ENCODE measurements at places on chromosomes 5 and 9.
A peak's percentile ranks its signal among the peaks of the same experiment; 100 is the strongest.

DNA sequence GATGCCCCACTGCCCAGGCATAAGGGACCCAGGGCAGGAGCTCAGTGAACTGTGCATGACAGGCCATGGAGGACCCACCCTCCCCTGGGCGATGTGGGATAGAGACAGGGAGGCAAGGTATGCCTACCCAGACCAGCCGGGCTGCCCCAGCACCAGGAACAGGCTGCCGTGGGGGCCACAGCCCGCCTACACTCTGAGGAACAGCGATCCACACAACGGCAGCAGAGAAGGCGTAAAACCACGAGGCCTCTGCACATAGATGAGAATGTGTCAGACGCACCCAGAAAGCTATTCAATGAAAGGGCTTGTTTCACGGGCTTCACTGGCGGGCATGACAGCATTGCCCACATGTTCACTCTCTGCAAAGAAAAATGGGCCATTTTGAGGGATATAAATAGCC lies 49.5 kb downstream of the SEMA4D start:
- no peak for DNase-seq

DNA sequence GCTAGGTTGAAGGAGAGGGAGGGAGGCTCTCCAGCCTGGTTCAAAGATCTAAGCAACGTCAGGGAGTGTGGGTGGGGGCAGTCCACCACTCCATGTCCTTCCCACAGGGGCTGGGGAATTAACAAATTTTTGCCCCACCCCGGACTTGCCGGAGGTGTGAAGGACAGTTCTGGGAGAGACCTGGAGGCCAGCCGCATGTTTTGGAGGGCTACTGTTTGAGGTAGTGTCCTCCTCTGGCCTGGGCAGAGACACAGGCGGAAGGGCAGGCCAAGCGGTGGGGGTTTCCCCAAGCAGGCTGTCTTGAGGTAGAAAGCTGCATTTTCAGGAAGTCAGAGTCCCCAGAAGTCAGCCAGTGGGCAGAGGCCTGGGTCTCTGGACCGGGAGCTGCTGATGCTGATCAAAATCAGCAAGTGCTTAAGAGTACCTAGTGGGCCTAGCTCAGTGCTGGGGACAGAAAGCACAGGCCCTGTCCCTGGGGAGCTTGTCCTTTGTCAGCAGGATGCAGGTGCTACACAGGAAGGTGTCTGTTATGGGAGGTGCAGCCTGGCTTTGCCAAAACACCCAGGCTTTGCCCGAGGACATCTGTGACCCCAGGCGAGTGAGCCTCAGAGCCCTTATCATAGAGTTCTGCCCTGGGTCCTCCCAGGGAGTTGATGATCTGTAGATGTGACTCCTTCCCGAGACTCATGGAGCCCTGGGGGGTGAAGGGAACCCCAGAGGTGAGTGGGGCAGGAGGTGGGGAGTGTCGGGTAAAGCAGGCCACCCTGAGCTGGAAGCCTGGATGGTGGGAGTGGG lies 18.5 kb downstream of the JADE2 start:
- no peak for DNase-seq

GRCh38 chr9:121776001-121776738 lies 124.7 kb downstream of the DAB2IP start:
- no peak for DNase-seq

DNA sequence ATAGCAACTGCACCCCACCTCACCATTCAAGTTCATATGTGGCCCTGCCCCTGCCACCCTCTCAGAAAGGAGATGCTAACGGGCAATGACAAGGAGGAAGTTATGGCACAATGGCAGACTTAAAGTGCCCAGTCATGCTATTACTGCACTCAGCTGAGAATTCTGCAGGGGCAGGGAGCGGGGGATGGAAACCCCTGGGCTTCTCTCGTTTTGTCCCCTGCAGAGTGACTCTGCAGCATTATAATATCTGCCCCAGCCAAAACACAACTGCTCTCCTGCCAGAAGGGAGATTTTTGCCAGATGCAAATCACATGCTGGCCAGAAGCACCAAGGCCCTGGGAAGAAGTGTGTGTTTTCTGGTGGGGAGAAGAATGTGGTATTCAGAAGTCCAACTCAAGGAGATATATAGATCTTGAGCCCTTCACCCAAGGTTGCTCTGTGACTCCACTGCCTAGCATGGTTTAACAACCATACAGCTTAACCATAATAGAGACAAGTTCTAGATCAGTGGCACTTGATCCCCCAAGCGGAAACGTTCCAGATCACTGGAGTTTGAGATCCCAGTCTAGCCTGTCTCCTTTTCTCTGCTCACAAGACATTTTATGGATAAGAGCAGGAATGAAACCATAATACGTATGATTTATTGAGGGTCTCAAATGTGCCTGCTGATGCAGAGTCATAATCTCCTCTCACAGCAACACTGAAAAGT lies 207.0 kb upstream of the MAP3K1 start:
- DNase-seq: no peak

DNA sequence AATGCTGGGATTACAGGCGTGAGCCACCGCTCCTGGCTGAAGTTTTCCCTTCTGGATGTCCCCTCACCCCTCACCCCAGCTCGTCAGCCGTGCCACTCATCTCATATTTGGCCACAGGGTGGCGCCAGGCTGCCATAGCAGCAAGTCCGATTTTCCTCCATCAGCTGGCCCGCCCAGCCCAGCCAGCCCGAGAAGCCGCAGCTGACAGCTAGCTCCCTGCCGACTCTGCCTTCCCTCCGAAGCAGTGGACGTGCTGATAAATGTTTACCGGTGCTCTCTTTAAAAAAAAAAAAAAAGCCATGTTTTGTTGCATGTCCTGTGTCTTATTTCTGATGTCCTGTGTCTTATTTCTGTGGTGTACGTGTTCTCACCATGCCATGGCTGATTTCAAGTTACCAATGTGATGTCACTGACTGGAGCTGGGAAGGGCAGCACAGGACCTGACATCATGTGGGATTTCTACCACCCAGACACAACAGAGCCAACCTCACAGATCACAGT lies 58.3 kb downstream of the PFDN1 start:
- DNase-seq: peak; percentile 48

- DNase-seq: no peak
Observed at GRCh38 chr9:122719218-122719617, 4.6 kb upstream of the OR1L4 start.

GRCh38 chr5:27855491-27855890 lies 817.1 kb upstream of the CDH9 start:
- no peak for DNase-seq

DNA sequence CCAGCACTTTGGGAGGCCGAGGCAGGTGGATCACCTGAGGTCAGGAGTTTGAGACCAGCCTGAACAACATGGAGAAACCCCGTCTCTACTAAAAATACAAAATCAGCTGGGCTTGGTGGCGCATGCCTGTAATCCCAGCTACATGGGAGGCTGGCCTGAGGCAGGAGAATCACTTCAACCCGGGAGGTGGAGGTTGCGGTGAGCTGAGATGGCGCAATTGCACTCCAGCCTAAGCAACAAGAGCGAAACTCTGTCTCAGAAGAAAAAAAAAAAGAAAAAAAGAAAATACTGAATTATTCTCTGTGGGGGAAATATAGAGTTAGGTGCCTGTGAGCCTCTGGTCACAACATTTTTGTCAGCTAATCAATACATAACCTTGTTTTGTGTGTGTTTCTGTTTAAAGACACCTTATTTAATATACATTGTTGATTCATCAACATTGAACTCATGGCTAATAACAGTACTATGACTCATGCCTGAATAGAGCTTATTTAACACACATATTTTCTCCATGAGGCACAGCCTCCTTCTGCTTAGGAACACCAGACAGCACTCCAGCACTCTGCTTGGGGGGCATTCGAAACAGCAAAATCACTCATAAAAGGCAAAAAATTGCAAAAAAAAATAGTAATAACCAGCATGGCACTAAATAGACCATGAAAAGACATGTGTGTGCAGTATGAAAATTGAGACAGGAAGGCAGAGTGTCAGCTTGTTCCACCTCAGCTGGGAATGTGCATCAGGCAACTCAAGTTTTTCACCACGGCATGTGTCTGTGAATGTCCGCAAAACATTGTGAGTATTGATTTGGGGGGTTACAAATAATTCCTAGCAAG lies at the start of gene IL31RA:
Gene IL31RA (plus strand): TSS at position 519 of the 836 bp plus-strand sequence. CDS start 214 bp downstream, at position 733.
- no peak for DNase-seq

- DNase-seq: no peak
Observed at GRCh38 chr9:137319011-137319738, 17.1 kb upstream of the NRARP start.

GRCh38 chr9:111661802-111662521 lies 557 bp downstream of the GNG10 start:
- peak; percentile 2 for DNase-seq

DNA sequence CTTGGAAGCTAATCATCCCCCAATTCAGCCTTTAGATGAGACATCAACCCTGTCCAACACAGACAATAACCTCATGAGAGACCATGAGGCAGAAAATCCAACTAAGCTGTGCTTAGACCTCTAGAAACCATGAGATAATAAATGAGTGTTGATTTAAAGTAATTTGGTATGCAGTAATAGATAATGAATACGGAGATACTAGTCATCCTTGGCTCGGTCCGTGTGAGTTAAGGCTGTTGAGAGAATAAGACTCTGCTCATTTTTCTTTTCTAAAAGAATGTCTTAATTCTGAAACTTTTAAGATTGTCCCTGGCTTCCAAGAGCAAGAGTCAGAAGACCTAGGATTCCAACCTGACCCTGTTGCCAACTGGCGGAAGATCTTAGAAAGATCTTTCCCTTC lies 6.1 kb downstream of the TNC start:
- no peak for DNase-seq

GRCh38 chr5:77360973-77361372 lies 131.1 kb downstream of the WDR41 start:
- no peak for DNase-seq

DNA sequence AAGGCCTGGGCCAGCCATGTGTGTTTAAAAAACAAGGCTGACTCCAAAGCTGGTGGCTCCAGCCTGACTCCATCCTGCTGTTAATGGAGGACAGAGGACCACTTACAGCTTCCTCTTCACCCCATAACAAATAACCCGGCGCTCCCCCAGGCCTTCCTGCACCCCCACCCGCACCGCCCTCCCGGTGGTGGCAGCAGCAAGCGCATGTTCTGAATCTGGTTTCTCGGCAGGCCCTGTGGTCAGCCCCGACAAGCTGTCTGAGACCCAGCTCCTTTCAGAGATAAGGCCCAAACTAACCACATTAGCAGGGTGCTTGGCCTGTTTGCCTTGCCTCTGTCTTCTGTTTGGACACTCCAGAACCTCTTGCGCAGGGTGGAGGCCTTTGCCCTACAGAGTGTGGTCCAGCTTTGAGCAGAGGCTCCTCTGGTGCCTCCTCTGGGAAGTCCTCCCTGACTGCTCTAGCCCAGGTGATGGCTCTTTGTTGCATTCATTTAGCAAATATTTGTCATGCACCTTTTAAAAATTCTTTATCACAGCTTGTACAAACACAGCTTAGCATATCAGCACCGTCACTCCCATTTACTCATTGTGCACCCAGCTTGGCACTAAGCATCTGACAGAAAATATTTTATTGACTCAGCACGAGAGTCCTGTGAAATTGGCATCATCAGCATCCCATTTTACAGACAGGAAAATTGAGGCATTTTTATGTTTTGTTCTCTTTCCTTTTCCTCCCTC lies 78.4 kb downstream of the NDFIP1 start:
- no peak for DNase-seq

DNA sequence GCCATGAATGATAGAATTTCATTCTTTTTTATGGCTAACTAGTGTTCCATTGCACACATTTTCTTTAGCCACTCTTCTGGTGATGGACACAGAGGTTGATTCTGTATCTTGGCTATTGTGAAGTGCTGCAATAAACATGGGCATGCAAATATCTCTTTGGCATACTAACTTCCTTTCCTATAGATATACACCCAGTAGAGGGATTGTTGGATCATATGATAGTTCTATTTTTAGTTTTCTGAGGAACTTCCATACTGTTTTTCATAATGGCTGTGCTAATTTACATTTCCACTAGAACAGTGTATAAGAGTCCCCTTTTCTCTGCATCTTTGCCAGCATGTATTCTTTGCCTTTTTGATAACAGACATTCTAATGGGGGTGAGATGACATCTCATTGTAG lies 50.4 kb upstream of the CDK5RAP2 start:
- no peak for DNase-seq

DNA sequence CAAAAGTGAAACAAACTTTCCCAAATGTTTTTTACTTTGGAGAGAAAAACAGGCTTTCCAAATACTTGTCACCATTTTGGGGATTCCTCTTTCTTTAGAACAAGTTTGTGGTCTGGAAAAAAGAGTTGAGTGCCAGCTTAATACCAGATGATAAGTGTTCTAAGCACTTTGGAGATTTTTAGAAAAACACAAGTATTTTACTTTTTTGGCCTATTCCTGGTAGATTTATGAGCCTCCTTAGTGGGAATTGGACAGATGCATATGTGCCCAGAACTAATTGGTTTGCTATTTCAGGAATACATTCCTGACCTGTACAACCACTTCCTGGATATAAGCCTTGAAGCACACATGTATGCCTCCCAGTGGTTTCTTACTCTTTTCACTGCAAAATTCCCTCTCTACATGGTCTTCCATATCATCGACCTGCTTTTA lies 40.5 kb downstream of the GPR21 start:
- DNase-seq: no peak

DNA sequence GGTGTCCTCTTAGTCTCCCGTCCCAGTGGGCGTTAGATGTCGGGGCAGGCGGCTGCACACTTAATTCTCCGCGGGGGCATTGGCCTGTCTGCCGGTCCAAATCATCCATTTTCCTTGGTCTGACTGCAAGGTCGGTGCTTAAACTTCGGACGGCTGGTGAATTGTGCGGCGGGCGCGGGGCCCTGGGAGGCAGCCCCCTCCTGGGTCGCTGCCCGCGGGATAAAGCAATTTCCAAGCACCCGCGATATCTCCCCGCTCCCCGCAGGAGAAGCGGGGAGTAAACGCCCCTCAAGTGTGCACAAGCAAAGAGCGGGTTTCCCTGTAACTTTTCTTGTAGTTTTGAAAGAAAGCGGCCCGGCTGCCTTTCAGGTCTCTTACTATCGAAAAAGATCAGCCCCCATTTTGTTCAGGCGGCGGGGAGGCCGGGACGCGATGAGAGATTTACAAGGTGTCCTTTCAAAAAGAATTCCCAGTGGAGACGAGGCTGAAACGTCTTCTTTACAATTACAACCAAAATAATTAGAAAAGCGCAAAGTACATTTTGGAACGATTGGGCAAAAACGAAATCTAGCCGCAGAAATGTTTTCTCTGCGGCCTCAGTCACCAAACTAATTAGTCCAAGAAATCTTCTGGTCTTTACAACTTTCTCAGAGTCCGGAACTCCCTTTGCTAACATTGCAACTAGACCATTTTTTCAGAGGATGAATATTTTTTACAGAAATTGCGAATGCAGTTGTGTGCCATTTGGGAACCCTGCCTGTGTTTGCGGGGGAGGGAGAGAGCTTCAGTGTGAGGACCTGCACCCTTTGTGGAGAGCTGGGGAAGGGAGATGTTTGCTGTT lies 1.8 kb downstream of the IRX1 start:
- no peak for DNase-seq

DNA sequence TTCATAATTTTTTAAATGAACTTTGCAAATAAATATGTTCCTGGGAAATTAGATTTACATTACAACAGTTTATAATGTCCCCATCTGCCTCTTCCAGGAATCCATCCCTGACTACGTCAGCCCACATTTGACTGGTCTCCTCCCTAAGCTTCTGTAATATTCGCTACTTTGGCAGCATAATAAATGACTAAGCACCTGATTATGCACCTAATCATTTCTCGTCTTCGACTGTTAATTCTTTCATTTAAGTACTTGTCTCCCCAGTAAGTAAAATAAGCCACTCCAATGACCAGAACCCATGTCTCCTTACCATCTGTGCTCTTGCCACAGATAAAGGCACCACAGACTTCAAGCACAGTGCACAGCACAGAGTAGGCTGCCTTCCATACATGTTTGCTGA lies 122.7 kb downstream of the DENND1A start:
- DNase-seq: no peak

- no peak for DNase-seq
Observed at GRCh38 chr5:137054792-137055191, 444.3 kb downstream of the SPOCK1 start.

Measured in T-helper 22 cell (primary cell).